Stimulated activated CD8-positive, alpha-beta memory T cell treated with anti-CD3 and anti-CD28 coated beads, Interleukin-4, amount 100 ng/mL, for 48 hours (primary cell): ENCODE measurements at places on chromosomes 5 and 9.
A peak's percentile ranks its signal among the peaks of the same experiment; 100 is the strongest.

- peak; percentile 48 for DNase-seq
Measured at GRCh38 chr9:100011062-100011681, 87.6 kb downstream of the ERP44 start.

- DNase-seq = no peak
Measured at GRCh38 chr9:94645901-94646300, 6.6 kb upstream of the FBP1 start.

DNA sequence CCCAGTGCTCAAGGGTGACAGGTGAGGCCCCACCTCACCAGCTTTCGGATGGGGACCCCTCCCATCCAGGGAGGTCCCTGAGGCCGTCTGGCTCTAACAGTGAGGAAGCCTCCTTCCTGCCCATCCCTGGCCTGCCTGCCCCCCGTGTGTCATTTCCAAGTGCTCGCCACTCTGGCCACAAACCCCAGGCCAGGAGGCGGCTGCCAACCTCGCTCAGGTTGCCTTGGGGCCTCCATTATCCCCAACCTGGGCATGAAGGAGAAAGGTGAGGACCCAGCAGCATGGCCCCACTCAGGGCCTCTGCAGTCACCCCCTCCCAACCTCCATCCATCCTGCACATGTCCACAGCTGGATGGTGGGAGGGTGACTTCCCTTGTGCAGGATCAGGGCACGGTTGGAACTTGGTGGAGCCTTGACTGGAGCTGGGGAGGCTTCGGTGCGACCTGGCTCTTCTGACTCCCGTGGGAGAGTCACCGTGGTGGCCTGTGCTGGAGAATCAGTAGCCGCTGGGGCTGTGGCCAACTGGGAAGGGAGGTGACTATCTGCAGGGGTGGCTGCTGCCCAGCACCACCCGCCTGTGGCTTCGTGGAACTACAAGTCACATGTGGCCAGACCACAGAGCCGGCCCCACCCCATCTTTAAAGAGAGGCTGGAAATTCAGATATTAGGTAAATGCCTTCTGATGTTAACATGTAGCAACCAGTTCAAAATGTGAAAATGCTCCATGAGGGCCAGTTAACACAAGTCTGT lies 37.5 kb upstream of the GFPT2 start:
- DNase-seq = no peak

DNA sequence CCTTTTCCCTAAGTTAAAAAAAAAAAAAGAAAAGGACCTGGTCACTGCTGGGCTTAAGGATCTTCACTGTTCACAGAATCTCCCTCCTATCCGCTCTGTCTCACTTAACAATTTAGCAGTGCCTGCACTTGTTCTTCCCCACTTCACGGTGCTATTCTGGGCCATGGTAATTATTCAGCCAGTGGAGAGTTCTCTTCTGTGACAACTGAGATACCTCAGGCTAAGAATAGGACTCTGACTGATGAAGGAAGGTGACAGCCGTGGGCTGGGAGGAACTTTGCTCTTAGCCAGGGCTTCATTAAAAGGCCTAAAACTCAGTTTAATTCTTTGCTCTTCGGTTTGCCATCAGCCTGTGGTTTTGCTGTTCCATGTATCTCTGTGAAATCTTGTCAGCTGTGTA lies 51.9 kb upstream of the ENTREP1 start:
- no peak for DNase-seq

DNA sequence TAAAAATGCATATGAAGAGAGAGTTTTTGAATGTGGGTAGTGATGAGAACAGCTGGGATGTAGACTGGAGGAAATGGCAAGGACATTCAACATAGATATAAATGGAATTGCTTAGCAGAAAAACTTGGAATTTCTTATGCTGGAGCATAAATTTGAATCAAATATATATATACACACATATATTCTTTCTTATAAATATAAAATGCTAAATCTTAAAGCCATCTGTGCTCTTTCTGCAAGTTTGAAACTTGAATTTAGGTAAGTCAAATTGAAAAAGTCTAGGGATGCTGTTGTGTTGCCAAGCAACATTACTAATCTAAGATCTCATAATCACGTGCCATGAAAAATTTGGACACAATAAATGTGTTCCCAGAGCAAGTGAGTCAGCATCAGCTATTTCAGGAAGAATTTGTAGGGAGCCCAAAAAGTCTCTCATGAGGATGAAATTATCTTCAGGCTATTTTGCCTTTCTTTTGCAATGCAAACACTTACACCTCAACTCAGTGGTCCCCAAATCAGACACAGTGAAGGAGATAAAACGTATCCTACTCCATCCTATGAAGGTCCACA lies 58.4 kb upstream of the ALDH1A1 start:
- DNase-seq = no peak

- DNase-seq = no peak
Measured at GRCh38 chr9:36938617-36939016, 95.5 kb downstream of the PAX5 start.

- no peak for DNase-seq
Measured at GRCh38 chr9:107711542-107711941, 222.0 kb upstream of the KLF4 start.

- no peak for DNase-seq
Measured at GRCh38 chr5:40033411-40033810, 608.6 kb upstream of the DAB2 start.

GRCh38 chr5:1509346-1510085 lies 14.2 kb downstream of the LPCAT1 start:
- no peak for DNase-seq

DNA sequence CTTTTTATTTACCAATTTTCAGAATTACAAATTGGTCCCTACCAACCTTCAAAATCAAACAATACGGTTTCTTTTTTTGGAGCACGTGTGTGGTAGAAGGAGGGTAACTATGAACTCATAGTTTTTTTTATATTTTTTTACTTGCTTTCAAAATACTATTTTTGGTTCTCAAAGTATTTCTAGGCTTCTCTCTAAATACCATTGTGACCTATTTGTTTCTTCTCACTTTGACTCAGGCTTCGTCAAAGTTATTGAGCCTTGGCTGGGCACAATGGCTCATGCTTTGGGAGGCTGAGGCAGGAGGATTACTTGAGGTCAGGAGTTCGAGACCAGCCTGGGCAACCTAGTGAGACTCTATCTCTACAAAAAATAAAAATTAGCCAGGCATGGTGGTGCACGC lies 11.6 kb upstream of the KIF27 start:
- no peak for DNase-seq

DNA sequence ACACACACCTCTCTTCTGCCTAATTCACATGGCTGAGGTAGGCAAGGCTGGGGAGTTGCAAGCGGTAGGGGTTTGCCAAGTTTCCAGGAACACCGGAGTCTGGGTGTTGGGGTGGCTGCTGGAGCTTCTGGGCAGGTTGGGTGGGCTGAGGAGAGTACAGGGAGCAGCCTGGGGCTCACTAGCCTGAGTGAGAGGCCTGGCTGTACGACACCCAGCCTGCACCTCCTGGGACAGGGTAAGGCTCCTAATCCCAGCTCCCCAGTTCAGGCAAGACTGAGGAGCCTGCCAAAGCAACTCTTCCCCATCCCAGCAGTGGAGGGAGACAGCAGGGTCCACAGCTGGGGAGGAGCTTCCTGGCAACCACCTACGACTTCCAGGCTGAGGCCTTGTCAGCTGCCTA lies 8.0 kb downstream of the SPAAR start:
- no peak for DNase-seq

GRCh38 chr5:154811653-154812465 lies 38.5 kb downstream of the FAXDC2 start:
- peak; percentile 73 for DNase-seq

DNA sequence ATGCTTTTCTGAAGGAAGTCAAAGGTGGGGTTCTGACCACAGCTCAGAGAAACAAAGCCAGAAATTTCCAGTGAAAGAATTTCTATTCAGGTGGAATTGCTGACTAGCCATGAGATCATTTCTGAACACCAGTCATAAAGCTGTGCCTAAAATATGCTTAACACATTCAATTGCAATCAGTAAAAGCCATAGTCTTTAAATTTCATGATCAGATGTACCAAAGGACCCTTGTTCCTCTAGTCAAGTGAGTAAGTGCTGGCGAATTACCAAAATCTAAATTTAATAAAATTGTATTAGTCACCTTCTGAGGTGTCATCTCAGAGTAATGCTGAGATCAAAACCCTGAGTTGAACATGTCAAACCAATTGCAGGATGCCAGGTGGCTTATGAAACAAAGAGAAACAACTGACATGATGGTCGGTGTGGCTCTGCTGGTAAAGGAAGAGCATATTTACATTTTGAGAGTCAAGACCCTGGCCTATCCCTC lies 334.2 kb upstream of the CCNH start:
- DNase-seq = no peak

GRCh38 chr5:133732536-133732935 lies 120.2 kb upstream of the FSTL4 start:
- no peak for DNase-seq

- no peak for DNase-seq
Measured at GRCh38 chr5:68000805-68001204, 214.8 kb upstream of the PIK3R1 start.

- DNase-seq = no peak
Measured at GRCh38 chr9:38641142-38641541, 20.7 kb upstream of the ANKRD18A start.

- DNase-seq = no peak
Measured at GRCh38 chr9:98883276-98883675, 60.4 kb upstream of the COL15A1 start.

GRCh38 chr9:119284118-119284517 lies 85.1 kb downstream of the BRINP1 start:
- no peak for DNase-seq

DNA sequence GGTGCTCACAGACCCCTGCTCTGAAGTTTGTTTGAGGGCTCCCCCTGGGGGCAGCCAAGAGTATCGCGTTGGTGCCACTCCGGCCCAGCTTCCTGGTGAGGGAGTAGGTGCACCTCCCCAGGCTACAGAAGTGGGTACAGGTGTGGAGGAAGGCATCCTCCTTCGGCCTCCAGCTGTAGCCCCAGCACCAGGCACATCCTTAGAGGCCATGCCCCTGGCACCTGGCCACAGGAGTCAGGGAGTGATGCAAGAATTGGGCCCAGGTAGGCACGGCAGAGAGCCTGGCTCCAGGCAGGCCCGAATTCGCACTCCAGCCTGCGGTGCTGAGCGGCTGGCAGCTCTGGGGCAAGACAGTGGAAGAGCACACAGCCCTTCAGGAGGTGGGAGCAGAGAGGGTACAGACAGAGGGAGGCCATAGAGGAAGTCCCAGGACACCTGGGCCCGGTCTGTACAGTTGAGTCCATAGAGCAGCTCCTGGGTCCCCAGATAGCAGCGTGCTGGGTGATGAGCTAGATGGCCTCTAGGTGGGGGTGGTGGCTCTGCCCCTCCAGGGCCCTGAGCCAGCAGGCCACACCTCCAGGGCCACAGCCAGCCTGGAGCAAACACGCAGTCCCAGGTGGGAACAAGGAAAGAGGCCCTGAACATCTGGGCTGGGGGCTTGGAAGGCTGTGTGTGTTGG lies 2.4 kb downstream of the SAPCD2 start:
- peak; percentile 90 for DNase-seq

DNA sequence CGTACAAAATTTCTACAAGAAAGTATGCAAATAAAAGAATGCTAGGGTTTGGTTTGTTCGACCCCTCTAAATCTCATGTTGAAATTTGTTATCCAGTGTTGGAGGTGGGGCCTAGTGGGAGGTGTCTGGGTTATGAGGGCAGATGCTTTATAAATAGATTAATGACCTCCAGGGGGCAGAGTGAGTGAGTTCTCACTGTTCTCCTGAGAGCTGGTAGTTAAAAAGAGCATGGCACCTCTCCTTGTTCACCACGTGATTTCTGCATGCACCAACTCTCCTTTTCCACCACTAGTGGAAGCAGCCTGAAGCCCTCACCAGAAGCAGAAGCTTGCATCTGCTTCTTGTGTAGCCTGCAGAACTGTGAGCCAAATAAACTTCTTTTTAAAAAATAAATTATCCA lies 50.4 kb upstream of the FAM170A start:
- DNase-seq = no peak

DNA sequence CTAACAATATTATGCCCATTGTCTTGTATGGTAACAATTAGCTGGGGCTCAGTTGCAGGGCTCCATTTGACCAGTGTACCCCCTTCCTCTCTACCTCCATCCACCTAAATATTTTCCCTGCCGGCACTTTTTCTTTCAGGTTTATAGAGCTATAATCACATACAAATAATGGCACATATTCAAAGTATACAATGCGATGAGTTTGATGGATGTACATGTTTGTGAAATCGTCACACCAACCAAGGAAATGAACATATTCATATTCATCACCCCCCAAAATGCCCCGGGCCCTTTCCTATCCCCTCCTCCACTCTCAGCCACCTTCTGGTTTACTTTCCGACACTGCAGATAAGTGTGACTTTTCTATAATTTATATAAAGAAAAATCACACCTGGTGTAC lies 351.5 kb downstream of the GADD45G start:
- no peak for DNase-seq

GRCh38 chr5:139388198-139388821 lies 1.4 kb downstream of the MZB1 start:
- DNase-seq = no peak

GRCh38 chr9:37746448-37747270 lies 6.9 kb upstream of the TRMT10B start:
- DNase-seq = no peak
